ENCODE measurements at places on chromosomes 6 and 20.
A peak's percentile ranks its signal among the peaks of the same experiment; 100 is the strongest.

DNA sequence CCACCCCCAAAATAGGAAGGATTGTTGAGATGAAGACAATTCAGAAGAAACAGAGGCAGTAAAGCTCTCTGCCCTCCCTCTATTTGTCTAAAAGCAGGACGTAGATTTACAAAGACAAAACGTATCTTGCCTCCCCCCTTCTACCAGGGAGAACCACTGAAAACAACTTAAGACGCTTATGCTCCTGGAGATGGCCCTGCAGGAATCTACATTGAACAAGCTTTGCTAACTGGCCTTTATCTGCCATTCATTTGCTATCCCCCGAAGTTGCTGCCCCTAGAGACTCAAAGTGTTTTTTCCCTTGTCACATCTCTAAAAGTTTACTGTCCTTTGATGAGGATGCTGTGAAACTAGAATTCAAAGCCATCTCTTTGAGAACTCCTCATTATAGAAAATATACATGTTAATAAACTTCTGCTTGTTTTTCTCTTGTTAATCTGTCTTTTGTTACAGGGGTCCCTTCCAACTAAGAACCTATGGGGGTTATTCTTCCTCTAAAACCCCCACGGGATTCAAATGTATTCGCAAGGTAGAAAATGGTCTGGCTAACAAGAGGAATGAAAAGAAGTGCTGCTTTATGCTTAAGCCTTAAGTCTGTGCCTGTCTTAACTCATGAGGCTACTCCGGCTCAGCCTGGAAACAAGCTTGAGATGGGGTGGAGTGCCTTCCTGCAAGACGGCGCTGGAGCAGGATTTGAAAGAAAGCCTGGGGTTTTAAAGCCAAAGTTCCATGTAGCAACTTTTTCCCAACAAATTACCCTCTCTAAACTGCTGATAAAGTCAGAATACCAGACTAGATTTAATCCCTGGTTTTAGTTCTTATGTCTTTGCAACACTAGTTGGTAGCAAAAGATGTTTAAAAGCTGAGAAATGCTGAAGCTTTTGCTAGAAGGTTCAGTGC is 88.0 kb downstream of the CLIC5 start:
- no peak for DNase-seq

DNA sequence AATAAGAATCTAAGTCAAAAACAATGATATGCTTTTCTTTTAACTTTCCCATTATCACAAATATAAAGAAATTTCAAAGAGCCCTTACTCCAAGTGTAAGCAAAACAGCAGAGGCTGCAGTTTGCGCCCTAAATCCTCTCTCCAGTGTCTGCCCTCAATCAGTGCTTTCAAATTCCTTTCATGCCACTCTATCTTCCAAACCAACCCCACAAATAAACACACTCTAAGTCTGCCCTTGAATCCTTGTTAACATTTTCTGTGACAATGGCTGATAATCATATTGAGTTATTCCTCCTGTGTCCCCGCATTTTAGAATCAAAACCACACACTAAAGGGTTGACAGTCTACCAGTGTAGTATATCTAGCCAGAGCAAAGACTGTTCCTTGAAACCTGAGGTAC is 317.9 kb upstream of the MARCKS start:
- DNase-seq = no peak

GRCh38 chr6:90677440-90677839 is 90.6 kb upstream of the MAP3K7 start:
- DNase-seq = peak; percentile 67

- no peak for DNase-seq
These were observed 118.3 kb downstream of the KCNQ5 start for GRCh38 chr6:72740135-72740534.

DNA sequence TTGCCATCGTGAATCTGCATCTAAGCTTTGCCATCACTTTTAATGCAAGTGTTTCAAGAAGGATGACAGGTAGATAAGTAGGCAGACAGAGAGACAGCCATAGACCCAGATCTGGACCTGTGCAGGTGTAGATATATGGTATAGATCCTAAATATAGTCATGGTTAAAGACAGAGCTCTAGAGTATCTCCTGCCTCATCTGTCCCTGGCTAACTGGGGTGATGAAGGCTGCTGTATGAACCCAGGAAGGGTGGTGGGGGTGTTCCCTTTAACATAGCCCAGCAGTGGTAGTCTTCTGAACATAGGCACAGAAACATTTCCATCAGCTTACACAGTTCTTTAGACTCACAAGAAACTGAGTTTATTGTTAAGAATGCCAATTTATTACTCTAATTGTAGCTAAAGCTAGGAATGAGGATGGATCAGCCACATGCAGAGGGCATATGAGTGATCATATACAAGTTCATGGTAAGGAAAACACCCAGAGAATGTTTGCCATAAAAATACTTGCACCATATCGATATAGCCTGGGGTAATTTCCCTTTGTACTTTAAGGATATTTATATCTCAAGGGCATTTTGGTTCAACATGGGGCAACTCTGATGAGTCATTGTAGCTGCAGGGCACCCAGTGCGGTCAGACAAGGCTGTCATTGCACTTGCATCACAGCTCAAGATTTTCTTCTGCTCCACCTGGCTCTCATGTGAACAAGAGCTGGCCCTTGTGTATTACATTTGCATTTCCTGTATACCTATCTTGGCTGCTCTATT is 587.2 kb downstream of the EPM2A start:
- no peak for DNase-seq

Data from NCI-H1105 treated with DMSO at 0.1 percent for 48 hours (cell line).